Stimulated activated CD4-positive, alpha-beta T cell treated with anti-CD3 and anti-CD28 coated beads, TNF-alpha, amount 100 ng/mL, for 48 hours (primary cell): ENCODE measurements at places on chromosomes 12 and 14.

DNA sequence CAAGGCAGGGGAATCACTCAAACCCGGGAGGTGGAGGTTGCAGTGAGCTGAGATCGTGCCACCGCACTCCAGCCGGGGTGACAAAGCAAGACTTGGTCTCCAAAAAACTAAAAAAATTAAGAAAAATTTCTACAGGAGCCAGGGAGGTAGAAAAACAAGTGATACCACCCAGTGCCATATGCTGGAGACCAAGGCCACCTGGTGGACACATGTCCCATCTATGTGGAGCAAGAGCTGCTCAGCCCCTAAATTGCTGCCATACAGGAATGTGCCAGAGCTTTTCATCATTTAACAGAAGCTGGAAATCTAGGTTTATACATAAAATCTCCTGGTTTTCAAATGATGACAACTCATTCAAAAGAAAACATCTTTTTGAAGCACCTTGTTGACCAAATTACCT is 61.4 kb upstream of the ELK3 start:
- no peak for DNase-seq

GRCh38 chr14:103372552-103373304 is 12.5 kb upstream of the MARK3 start:
- DNase-seq, result peak; percentile 32

DNA sequence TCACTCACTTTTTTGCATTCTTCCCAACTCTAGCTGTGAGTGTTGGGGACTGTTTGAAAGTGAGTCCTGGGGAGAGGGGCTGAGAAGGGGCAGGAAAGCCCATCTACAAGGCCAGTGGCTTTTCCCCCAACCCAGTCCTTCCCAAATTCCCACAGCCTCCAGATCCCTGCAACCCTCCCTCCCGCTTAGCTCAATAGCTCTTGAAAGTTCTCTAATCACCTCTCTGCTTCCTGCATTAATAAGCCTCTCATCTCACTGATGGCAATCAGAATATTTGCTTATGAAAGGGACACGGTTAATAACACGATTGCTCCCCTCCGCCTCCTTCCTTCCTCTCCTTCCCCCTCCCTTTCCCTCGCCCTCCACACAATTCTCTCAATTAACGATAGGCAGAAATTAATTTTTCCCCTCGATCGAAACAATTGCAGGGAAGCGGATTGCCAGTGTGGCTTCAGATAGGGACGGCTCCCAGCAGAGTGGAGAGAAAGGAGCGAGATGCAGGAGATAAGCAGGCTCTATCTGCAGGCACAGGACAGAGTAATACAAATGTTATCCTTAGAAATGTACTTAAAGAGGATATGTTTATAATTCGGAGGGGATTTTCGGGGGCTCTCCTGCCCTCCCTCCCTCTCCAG is 15.1 kb upstream of the GPATCH2L start:
- DNase-seq, result no peak

DNA sequence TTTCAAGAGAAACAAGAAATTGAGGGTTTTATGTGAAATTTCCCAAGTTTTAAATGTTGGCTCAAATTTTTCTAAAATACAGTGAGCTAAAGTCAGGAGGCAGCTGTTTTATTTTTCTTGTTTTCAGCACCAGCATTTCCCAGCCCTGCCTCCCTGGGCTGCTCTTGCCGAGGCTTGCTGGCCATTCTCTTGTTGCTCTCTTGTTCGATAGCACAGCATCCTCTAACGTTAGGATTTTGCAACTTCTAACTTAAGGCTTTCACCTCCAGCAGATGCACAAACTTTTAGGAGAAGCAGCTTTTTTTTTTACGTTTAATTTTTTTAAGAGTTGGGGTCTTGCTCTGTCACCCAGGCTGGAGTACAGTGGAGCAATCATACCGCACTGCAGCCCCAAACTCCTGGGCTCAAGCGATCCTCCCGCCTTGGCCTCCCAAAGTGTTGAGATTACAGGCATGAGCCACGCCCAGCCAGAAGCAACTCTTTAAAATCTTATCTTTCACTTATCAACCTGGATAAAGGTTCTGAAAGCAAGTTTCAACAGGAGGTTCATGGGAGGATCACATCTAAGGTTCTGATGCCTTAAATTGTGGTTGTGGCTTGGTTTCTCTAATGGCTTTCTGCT is 40.2 kb downstream of the B4GALNT3 start:
- DNase-seq, result no peak

DNA sequence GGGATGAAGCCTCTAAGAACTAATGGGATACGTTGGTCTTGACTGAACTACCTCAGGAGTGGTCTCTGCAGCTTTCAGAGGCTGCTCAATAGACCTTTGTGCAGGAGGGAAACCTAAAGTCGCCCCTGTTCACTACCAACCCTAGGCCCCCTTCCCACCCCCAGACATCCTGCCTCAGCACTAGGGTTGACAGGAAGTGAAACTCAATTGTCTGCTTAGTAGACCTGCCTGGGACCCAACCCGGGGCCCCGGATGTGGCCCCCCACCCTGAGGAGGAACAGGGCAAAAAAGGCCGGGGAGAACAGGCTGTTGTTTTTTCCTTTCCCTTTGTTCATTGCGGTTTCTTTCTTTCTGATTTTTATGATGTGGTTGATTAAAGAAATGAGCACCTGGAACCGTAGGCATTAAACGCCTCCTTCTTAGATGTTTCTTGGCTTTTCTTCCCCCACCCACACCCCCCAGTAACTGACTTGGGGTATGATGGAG is 1.6 kb upstream of the DGKA start:
- DNase-seq, result peak; percentile 65

DNA sequence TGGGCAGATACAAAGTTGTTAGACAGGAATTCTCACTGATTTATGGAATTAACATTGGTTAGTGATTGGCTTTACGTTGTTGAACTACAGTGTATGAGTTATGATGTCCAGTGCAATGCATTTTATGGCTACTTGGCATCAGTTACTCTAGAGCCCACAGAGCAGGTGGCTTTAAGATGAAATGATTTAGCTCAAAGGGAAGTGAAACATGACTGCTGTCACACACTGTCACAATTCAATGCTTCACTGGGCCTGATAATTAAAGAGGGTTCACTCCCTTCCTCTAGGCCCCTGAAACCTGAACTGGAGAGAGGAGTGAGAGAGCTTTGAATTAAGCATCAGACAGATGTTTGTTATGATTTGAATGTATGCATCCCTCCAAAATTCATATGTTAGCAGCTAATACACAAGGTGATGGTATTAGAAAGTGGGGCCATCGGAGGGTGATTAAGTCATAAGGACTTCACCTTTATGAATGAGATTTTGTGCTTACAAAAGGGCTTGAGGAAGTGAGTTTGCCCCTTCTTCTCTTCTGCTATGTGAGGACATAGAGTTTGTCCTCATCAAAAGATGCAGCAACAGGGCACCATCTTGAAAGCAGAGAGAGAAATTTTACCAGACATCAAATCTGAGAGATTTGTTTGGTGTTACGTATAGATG is 175.8 kb upstream of the GRIN2B start:
- no peak for DNase-seq

GRCh38 chr14:90630171-90630806 is 185.9 kb downstream of the TTC7B start:
- no peak for DNase-seq

GRCh38 chr12:89333564-89334252 is 18.6 kb downstream of the DUSP6 start:
- no peak for DNase-seq

GRCh38 chr14:58296726-58297125 is 1.6 kb upstream of the ARID4A start:
- DNase-seq, result no peak

DNA sequence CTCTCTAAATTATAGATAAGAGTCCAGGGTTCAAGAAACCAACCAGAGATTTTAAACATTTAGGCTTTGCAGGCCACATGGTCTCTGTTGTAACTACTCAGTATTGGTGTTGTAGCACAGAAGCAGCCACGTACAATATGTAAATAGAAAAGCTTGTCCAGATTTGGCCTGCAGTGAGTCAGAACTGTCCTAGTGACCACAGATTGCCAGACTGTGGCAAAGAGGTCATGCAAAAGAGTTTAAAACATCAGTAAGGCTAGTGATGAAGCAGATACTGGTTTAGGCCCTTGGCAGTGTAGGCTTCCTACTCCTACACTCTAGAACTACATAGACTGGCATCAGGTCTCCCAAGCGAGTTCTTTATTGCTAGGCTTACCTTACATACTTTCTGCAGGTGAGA is 117.6 kb upstream of the GARIN6 start:
- no peak for DNase-seq

- DNase-seq, result no peak
Observed at GRCh38 chr12:2959505-2960389, 550 bp downstream of the TEAD4 start.

GRCh38 chr14:77067632-77068516 is 30.2 kb upstream of the CIPC start:
- peak; percentile 24 for DNase-seq
